ENCODE measurements at places on chromosomes 13 and 19. TPM values are rescaled to one million over a fixed set of nuclear protein-coding genes. Genes with fewer than 3 reads are reported as not detected.

The XPO4 gene
- total RNA-seq = 19.8 TPM

The RFXANK gene
- 110 TPM for total RNA-seq

The VSTM1 gene
- total RNA-seq = not detected

The IFNL3 gene
- 0.42 TPM for total RNA-seq

The PTOV1 gene
- 79.4 TPM for total RNA-seq

The KLF1 gene
- 0.29 TPM for total RNA-seq

The ELOF1 gene
- total RNA-seq = 55.1 TPM

The ZNF763 gene
- 0.98 TPM for total RNA-seq

The LILRA5 gene
- not detected for total RNA-seq

The CGB7 gene
- total RNA-seq = not detected

The ZNF726 gene
- 14.2 TPM for total RNA-seq

The ZNF724 gene
- total RNA-seq = 13.6 TPM

The ACTL9 gene
- total RNA-seq = not detected

- DNase-seq = no peak
Observed at GRCh38 chr19:53608381-53608780, 23.4 kb upstream of the DPRX start.

DNA sequence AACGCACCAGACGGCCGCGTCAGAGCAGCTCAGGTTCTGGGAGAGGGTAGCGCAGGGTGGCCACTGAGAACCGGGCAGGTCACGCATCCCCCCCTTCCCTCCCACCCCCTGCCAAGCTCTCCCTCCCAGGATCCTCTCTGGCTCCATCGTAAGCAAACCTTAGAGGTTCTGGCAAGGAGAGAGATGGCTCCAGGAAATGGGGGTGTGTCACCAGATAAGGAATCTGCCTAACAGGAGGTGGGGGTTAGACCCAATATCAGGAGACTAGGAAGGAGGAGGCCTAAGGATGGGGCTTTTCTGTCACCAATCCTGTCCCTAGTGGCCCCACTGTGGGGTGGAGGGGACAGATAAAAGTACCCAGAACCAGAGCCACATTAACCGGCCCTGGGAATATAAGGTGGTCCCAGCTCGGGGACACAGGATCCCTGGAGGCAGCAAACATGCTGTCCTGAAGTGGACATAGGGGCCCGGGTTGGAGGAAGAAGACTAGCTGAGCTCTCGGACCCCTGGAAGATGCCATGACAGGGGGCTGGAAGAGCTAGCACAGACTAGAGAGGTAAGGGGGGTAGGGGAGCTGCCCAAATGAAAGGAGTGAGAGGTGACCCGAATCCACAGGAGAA is 1.9 kb downstream of the PPP1R12C start:
- no peak for DNase-seq

DNA sequence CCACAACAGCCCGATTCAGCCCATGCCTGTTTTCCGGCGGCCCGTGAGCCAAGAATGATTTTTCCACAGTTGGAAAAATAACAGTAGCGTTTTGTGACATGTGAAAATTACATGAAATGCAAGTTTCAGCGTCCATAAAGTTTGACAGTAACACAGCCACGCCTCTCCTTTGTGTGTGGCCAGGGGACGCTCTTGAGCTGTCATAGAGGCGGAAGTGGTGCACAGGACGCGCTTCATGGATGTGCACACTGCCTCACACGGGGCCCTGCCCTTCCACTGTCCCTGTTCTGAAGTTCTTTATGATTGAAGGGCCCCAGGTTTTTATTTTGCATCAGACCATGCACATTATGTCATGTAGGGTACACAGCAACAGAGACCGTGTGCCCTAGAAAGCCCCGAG is 12.4 kb upstream of the ELAVL1 start:
- peak; percentile 64 for DNase-seq

DNA sequence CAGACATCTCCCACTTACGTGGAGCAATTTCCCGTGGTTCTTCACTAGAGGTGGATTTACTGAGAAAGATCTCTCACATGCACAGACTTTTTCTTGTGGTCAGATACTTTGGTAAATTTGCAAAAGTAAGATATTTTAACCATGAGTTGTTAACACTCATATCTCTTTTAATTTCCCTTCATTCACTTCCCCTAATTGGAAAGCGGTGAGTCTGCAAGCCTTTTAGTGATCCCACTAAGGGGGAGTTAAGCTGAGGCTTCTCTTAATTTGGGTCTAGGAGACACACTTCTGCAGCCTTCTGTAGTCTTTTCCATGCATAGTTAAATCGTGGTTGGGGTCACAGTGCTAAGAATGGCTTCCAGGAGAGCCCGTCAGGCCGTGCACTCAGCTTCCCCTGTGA is 30.7 kb upstream of the SERPINE3 start:
- DNase-seq = no peak

DNA sequence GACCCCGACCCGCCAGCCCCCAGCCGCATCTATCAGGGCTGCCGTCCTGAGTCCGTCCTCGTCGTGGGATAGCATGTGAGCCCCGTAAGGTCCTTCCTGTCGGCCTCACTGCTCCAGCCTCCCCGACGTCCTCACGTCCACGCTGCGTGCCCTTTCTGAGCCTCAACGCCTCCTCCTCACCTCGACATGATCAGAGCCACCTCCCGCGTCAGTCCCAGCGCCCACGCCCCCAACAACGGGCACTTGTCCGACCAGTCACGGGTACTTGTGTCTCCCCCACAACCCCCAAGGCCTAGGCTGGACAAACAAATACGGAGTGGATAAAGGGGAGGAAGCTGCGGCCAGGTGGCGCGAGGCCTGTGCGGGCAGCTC is 665 bp downstream of the ZNF497 start:
- peak; percentile 70 for DNase-seq

DNA sequence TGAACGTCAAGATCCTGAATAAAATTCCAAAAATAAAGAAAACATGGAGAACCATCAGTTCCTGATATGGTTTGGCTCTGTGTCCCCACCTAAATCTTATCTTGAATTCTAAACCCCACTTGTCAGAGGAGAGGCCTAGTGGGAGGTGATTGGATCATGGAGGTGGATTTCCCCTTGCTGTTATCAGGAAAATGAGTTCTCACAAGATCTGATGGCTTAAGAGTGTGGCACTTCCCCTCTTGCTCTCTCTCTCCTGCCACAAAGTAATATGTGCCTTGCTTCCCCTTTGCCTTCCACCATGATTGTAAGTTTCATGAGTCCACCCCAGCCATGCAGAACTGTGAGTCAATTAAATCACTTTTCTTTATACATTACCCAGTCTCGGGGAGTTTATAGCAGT is 827.4 kb downstream of the GPC5 start:
- DNase-seq = no peak

DNA sequence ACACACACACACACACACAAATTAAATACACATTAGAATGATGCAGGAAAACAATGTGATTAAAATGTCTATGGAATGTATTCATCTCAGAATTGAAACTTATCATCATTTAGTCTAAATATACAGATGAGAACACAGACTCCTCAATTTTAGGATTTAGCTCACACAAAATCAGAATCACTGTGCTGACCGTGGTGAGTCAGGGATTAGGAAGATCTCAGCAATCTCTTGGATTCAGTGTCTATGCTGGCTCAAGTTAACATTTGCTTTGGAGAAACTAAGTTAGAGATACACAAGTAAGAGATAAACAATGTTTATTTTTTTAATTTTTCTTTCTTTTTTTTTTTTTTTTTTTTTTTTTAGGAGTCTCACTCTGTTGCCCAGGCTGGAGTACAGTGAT is 323.6 kb downstream of the KLF12 start:
- DNase-seq = no peak

DNA sequence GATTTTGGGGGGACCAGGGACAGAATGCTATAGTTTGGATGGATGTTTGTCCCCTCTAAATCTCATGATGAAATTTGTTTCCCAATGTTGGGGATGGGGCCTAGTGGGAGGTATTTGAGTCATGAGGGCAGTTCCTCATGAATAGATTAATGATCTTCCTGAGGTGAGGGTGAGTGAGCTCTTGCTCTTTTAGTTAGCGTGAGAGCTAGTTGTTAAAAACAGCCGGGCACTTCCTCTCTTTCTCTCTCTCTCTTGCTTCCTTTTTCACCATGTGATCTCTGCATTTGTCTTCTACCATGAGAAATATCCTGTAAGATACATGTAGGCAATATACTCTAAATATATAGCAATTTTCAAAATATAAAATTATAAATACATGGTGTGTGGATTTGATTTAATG is 290.8 kb upstream of the PCDH9 start:
- DNase-seq = no peak

DNA sequence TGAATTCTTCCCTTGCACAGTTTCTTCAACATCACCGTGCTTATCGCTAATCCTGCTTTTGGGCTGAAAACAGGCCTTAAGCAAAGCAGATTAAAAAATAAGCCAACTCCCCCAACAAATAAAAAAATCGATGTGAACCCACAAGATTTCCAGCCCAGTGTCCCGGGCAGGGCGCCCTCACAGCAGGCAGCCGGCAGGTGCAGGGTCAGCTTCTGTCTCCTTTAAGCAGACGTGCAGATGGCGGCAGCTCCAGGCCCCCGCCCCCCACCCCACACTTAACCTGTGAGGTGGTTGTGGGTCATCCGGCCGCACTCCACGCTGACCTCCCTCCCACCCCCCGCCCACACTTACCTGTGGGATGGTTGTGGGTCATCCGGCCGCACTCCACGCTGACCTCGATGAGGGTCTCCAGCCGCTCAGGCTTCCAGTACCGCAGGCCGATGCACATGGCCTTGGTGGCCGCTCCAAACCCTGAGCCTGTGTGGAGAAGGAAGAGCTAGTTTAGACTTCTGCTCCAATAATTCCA is 19.8 kb downstream of the ADPRHL1 start:
- no peak for DNase-seq

GRCh38 chr13:28316836-28317235 is 178.1 kb downstream of the FLT1 start:
- DNase-seq = no peak

GRCh38 chr13:99385161-99385560 is 78.0 kb upstream of the GPR183 start:
- DNase-seq = peak; percentile 39

DNA sequence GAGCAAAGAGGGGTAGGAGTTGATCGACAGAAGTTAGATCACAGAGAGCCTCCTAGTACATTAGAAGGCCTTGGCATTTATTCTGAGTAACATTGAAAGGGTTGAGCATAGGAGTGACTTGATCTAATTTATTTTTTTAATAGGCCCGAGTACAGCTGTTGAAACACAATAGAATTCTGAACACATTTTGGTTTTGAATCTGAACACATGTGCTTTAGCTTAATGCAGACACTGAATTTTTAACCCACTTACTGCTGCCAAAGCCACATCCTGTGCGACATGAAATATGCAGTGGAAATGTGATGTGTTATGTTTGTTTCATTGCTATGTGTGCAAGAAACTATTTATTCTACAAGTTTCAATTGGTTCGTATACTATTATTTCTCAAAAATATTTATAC is 1505.9 kb downstream of the PCDH9 start:
- no peak for DNase-seq

DNA sequence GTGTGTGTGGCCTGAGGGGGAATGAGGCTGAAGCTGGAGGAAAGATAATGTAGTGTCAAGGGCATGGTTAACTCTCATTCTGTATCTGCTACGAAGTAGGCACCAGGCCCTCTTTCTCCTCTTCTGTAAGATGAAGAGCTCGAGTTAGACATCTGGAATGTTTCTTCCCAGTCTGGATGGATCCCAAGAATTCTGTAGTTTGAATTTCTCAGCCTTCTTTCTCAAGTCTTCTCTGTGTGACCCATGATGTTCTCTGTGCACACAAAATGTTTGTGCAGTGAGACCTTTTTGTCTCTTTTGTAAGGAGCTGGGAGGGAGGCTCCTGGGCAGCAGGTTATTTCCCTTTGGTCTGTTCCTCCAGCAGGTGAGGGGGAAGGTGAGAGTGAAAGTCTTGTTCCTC is 13.7 kb downstream of the FGF9 start:
- no peak for DNase-seq

DNA sequence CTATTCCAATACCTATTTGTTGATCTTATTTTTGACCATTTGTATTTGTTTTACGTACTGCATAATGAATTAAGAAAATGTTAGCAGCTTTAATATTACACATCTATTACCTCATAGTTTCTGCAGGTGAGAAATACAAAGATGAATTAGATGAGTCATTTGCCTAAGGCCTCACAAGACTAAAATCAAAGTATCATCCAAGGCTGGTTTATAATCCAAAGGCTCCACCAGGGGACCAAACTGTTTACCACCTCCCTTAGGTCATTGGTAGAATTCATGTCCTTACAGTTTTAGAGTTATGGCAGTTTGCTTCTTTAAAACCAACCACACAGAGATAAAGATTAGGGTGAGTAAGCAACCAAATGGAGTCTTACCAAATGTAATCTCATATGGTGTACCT is 848.1 kb downstream of the SLITRK6 start:
- DNase-seq = no peak

- no peak for DNase-seq
Observed at GRCh38 chr19:39444598-39445195, 685 bp upstream of the SUPT5H start.

DNA sequence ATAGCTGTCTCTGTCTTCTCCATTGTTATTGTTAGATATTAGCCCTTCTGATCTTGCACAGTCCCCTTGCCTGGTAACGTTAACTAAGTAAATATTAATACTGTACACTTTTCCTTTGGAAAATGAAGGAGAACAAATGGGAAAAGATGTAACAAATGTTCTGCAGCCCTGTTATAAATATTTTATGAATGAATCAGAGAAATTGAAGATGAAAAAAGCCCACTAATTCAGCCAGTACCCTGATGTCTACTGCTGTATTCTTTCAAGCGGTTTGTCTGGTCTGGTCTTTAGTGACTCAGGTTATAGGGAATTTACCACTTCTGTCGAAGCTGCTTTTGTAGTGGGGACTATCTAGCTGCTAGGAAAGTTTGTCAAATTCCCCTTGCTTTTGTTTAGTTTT is 121.0 kb downstream of the COG6 start:
- no peak for DNase-seq

- no peak for DNase-seq
Observed at GRCh38 chr13:47184321-47184720, 287.5 kb upstream of the HTR2A start.

- no peak for DNase-seq
Observed at GRCh38 chr19:46913852-46914430, 53.1 kb downstream of the ARHGAP35 start.

GRCh38 chr19:1749373-1750342 is 3.6 kb upstream of the ONECUT3 start:
- DNase-seq = no peak

- DNase-seq = no peak
Observed at GRCh38 chr19:42655748-42656147, 61.0 kb upstream of the CEACAM8 start.

GRCh38 chr13:76020421-76020955 is 384.4 kb downstream of the LMO7 start:
- DNase-seq = no peak
